Activated CD4-positive, alpha-beta memory T cell treated with anti-CD3 and anti-CD28 coated beads for 36 hours (primary cell): ENCODE measurements at places on chromosomes 4 and X.

- no peak for DNase-seq
These were observed 423.2 kb downstream of the RPA4 start for GRCh38 chrX:97306771-97307470.

DNA sequence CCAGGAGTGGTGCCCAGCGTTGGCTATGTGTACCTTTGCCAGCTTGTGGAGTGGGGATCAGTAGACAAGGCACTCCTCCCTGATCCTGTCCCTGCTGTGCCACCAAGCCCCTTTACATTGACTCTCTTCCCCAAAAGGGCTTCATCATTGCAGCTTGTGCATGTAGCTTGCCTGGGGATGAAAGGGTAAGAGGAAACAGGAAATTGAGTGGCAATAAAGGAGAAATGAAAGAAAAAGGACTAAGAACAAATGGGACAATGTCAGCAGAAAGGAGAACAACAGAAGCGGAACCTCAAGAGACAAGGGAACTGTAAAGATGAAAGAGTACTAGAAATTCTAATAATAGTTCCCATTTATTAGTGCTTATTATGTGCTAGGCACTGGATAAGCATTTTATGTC lies 8.7 kb upstream of the IL13RA1 start:
- DNase-seq: no peak

DNA sequence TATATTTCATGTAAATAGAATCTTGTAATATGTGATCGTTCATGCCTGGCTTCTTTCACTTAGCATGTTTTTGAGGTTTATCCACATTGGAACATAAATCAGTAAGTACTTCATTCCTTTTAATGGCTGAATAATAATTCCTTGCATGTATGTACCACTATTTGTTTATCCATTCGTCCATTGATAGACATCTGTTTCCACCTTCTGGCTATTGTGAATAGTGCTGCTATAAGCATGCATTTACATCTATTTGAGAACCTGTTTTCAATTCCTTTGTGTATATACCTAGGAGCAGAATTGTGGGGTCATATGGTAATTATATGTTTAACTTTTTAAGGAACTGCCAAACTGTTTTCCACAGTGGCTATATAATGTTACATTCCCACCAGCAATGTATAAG lies 356.7 kb upstream of the DIPK2B start:
- no peak for DNase-seq

- DNase-seq: no peak
These were observed 94.0 kb downstream of the COL4A6 start for GRCh38 chrX:108344216-108344615.

GRCh38 chr4:151219948-151220347 lies 57.0 kb upstream of the PRSS48 start:
- DNase-seq: no peak

DNA sequence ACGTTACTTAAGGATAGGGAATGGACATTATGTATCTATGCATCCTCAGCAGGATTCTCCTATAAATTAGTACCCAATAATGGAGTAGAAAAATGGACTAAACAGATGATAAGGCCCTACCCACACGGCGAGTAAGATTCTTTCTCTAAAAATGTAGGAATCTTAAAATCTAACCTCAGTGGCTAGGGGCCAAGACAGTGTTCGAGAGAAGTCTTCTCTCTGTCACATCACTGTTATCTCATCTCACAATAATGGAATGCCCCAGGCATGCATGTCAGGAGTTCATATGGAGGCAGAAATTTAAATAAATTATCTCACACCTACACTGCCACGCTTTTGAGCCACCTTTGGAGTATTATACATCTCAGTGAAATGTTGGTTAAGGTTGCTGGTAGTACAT lies 132.9 kb downstream of the LDB2 start:
- no peak for DNase-seq

- no peak for DNase-seq
These were observed 872 bp upstream of the S100P start for GRCh38 chr4:6692806-6693205.

DNA sequence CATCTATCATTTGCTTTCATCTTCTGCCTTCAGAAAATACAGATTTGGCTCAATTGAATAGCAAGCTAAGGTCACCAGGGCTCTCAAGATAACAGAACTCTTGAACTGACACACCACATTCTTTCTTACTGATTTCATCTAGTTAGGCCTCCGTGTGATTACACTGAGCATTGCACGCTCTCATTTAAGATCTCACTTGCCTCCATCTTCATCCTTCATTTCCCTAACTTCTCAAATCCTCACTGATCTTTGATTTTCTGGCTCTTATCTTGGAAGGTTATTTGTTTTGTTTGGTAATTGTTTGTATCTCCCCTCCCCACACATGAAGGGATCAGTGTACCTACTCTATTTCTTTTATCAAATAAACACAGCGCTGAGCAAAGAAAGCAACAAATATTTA lies 47.7 kb downstream of the MANBA start:
- DNase-seq: no peak

DNA sequence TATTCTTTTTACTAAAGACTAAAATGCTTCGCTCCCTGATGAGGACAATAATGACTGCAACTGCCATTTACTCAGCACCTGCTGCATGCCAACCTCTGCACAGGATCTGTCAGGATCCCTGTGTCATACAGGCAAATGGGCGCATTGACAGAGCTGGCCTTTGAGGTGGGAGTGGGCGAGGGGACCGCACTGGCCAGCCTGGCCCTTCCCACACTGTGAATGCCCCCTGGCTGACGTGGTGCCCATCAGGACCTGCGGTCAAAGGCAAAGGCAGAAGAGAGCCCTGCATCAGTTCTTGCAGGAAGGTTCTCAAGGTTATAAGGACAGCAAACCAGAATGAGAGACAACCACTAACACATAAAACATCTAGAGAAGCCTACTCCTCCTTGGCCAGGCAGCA lies 67.9 kb downstream of the HAUS3 start:
- DNase-seq: no peak

DNA sequence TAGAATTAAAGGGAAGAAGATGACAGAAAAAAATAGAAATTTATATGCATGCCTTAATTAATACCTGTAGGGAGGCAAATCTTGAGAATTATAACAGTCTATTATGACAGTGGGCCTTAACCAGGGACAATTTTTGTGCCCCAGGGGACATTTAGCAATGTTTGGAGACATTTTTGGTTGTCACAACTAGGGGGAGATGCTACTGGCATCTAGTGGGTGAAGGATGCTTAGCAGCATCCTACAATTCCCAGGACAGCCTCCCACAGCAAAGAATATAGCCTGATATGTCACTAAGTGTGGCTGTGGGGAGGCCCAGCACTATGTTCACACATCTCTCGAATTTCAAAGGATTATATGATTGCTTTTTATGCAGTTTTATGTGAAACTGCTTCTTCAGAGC lies 10.5 kb downstream of the GPR82 start:
- DNase-seq: peak; percentile 9

GRCh38 chr4:92646826-92647225 lies 343.1 kb downstream of the GRID2 start:
- DNase-seq: no peak

- DNase-seq: peak; percentile 92
These were observed 119.1 kb upstream of the TRIM2 start for GRCh38 chr4:153084980-153085630.

DNA sequence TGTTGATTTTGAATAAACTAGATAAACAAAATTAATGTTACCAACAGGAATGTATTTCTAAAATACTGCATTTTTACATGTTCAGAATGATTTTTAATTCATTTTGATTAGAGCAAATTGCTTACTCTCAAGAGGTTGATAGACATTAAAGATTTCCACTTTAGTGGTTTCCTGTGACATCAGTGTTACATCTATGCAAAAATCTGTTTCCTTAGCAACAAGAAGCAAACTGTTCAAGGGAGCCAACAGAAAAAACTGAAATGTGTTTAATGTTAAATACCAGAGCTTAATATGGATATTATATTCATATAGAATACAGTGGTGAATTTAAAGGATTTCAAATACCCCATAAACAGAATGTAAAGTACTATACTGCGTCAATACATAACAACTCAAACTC lies 277.8 kb downstream of the GABRG1 start:
- no peak for DNase-seq

DNA sequence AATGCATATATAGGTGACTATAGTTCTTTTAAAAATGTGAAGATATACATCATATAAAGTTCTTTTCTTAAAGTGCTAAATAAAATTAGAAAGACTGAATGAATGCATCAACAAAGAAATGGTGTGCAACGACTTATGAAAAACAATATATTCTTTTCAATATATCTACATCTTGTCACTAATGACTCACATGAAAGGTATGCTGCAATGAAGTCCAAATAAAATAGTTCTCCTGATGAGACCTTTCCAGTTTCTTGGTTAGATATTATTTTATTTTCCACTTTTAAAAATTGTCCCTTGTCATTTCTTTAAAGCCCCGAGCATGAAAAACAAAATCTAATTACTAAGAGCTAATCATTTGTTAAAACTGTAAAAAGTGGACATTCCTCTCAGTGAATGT lies 462.1 kb downstream of the PCDH11X start:
- no peak for DNase-seq

DNA sequence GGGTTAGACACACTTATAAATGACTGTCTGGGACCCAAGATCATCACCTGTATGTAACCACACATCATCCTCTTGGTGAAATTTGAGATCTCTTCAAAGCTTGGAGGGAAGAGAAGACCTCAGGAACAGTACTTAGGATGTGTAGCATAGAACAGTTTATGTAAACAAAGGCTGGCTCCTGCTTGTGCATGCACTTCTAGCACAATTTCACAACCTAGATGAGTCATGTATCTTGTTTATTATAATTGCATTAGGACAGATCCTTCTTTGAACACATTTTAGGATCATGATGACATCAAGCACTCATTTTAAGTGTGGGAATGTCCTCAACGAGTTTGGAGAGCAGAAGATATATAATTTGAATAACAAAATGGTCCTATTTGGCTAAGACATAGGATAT lies 26.3 kb upstream of the ZMAT1 start:
- no peak for DNase-seq

GRCh38 chrX:47144626-47145394 lies at the start of the genes NDUFB11 and RBM10:
Gene NDUFB11, minus strand, starts transcription at chrX:47144702. Its CDS starts 23 bp downstream, at chrX:47144679.
Gene RBM10, plus strand, starts transcription at chrX:47145221. Its CDS starts 2,261 bp downstream, at chrX:47147482.
- DNase-seq: peak; percentile 95

DNA sequence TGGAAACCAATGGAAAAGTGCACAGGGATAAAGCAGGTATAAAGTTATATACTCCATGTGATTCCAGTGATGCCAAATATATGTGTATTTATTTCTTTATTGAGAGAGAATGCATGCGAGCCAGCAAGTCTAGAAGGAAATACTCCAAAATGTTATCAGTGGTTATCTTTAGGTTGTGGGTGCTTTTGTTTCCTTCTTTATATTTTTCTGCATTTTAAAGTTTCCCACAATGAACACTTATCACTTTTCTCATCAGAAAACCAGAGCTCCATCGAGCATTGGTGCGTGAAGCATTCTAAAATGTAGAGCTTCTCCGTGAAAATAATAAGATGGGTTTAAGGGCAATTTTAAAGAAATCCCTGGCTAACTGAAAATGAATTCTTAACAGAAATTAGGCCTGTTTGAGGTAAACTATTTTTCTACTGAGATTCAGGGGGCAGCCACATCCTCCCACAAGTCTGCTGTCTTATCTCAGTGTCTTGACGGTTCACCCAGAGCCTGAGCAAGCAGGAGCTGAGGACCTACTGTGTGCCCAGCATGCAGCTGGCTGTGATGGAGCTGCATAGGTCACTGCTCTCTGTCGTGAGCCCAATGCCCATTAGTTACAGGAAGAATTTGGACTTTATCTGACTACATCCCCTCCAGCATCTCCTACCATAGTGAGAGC lies 18.7 kb upstream of the CD40LG start:
- no peak for DNase-seq

DNA sequence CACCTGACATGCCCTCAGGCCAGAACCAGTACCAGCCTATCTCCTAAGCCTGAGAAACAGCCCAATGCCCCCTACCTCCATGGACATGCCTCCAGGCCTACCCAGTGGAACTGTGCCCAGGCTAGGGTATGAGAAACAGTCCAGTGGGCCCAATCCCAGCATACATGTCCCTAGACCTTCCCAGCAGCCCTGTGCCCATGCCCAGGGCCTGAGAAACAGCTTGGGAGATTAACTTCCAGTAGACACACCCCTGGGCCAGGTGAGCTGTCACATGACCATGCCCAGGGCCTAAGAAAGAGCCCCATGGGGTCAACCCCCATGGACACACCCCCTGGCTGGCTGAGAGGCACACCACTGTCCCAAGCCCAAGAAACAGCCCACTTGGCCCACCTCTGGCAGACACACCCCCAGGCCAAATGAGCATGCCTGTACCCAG lies 78.8 kb downstream of the CBR4 start:
- DNase-seq: no peak
